ENCODE measurements at places on chromosomes 4 and X.
A peak's percentile ranks its signal among the peaks of the same experiment; 100 is the strongest.

DNA sequence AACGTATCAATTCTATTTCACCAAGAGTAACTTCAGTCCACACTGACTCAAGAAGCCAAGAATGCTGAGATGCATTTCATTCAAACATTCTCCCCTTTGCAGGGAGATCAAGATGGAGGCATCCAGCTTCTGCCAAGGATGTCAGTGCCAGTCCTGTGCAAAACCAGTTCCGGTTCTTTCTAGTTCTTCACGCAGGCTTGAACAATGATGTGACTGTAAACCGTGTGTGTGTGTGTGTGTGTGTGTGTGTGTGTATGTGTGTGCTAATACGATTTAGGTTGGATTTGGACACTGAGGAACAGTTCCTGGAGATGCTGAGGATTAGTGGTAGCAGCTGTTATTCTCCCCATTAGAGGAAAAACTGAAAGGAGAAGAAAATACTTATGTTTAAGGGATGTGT, at the start of gene REELD1:
Gene REELD1, plus strand, starts transcription at position 301 of the 400 bp plus-strand sequence. CDS start 2,415 bp downstream, outside the sequence.
- DNase-seq: no peak

DNA sequence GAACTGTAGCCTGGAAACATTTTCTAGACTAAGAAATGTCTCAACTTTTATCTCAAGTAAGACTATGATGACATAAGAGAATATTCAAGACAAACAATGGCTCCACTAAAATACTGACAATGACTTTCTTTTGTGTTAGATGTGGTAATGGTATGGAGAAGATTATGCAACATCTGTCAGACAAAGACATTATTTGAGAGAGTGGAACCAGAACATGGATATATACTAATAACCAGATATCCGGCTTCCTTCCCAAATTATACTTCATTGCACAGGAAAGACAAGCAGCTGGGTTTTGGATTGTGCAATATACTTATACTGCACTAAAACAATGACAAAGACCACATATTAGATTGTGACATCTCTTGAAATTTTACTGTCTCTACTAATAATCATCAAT, 290.8 kb upstream of the GIMD1 start:
- DNase-seq: no peak

- DNase-seq: no peak
Measured at GRCh38 chr4:13888112-13888511, 260.6 kb upstream of the BOD1L1 start.

DNA sequence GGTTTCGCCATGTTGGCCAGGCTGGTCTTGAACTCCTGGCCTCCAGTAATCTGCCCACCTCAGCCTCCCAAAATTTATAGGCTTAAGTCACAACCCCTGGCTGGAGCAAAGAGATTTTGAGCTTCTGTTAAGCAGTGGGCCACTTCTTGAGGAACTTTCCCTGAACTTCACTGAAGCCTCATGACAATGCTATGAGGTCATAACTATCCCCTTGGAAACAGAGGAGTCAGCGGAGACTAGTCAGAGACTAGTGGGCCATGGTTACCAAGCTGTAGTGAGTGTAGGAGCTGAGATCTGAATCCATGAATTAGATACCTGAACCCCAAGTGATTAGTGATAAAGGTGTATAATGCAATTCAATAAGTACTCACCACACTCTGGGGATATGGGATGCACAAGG, 145.1 kb upstream of the MSX1 start:
- DNase-seq: no peak

GRCh38 chrX:82219129-82219528, 1017.2 kb downstream of the SH3BGRL start:
- DNase-seq: no peak

DNA sequence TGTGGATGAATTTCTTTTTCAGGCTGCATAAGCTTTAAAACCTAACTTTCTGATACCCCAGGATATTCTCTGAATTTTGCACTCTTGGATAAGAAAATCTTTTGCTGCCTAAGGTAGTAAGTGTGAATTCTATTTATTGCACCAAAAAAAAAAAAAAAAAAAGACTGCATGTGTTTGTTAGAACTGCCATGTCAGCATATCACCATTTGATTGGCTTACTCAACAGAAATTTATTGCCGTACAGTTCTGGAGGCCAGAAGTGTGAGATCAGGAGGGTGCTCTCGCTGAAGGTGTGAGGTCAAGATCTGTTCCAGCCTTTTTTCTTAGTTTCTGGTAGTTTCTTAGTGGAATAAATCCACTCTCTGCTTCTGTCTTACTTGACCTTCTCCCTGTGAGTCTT, 1250.0 kb upstream of the PRKX start:
- DNase-seq: no peak

- no peak for DNase-seq
Measured at GRCh38 chr4:55386073-55386472, 9.7 kb upstream of the TMEM165 start.

- DNase-seq: no peak
Measured at GRCh38 chr4:134320048-134320447, 118.5 kb upstream of the PABPC4L start.

DNA sequence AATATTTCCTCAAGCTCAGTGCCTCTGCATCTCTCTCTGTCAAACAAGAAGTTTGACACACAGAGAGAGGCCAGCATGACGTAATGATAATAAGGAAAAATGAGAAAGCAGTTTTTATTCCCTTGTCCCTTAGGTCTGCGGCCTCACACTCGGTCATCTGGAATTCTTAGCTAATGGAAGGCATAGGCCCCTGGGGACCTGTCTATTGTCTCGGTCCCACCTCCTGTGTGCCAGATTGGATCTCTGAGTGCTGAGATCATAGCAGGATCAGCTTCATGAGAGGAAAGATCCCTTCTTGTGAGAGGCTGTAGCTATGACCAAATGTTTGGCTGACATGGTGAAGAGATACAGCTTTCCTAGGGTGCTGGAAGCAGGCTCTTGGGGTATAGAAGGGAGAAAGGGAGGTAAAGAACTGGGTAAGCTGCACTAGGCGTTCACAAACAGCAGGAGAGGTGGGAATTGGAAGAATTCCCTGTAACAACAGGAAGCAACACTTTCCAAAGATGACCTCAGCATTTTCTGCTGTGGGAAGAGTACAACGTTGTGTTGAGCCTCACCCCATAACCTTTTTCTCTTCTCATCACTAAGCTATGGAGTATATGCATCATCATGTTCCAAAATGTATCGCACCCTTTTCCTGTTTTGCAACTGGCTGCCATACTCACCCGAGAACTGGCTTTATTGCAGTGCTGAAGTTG, 20.2 kb downstream of the TMEM31 start:
- no peak for DNase-seq

DNA sequence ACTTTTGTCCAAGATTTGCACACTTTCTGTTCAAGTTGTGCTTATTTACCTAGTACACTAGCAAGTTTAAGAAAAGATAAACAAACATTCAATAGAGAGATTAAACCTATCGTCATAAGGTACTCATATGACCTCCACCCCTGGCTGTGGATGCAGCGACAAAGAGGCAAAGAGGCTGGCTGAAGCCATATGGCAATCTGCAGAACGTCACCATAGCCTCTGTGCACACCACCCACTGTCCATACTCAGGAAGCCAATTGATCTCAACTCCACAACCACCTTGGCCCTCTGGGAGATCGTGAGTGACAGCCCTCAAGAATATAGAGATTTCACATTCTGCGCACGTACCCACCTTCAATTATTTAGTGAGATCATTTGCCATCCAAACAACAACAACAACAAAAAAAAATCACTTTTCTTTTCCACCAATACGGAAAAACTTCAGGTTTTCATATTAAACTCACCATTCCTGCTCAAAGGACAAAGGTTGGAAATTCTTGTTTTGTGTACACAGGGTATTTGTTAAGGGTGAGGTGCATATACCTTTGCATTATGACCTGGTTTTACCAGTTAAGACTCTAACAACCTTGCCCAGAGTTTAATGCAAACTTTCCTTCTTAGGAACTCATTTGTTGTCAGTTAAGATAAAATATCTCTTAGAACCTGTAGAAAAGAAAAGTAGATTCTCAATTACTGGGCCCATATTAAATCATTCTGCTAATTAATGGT, 243.0 kb upstream of the FSTL5 start:
- DNase-seq: no peak

DNA sequence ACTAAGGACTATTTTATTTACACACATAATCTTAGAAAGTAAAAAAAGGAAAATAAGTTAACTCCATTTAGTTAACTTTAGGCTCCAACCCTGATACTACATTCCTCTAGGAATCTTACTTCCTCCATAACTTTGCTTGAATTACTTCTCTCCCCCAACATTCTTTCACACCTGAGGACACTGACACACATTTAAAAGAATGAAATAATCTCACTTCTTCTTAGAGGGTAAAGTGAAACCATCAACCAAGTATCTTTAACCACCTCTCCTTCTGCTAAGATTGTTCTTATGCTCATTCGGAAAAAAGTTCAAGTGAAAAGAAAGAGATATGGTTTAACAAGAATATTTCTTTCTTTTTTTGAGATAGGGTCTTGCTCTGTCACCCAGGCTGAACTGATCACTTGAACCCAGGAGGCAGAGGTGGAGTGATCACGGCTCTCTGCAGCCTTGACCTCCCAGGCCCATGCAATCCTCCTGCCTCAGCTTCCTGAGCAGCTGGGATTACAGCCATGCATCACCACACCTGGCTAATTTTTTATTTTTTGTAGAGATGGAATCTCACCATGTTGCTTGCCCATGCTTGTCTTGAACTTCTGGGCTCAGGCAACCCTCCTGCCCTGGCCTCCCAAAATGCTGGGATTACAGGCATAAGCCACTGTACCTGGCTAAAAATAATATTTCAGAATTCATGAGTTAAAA, 28.5 kb downstream of the SLC25A4 start:
- no peak for DNase-seq

DNA sequence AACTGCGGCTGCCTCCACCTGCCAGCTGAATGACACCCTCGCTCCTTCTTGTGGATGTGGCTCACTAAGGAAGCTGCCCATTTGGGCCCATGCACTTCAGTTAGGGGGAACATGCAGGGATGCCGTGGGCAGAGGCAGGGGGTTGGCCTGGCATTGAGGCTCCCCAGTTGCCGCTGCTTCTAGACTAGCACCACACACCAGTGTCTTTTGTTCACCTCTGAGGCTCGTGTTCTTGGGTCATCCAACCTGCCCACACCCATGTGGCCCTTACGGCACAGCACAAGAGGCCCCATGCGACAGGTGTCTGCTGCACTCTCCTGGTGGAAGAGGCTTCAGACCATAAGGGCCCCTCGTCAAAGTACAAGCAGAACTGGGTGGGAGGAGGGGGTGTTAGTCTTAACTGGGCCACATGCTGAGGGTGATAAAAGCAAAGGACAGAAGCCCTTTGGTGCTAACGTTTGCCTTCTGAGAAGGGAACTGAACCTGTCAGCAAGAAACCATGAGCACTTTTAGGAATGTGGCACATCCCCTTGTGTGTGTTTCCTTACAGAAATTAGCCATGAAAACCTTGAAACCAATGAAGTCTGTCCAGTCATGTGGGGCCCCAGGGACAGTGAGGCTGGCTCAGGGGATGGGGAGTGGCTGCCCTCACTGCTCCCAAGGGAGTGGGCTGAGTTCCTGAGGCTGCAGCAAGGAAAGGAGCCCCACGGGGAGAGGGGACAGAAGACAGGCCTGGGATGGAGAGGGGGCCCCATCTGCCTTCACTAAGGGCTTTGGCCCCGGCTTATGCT, 39.2 kb downstream of the MAP7D3 start:
- no peak for DNase-seq

DNA sequence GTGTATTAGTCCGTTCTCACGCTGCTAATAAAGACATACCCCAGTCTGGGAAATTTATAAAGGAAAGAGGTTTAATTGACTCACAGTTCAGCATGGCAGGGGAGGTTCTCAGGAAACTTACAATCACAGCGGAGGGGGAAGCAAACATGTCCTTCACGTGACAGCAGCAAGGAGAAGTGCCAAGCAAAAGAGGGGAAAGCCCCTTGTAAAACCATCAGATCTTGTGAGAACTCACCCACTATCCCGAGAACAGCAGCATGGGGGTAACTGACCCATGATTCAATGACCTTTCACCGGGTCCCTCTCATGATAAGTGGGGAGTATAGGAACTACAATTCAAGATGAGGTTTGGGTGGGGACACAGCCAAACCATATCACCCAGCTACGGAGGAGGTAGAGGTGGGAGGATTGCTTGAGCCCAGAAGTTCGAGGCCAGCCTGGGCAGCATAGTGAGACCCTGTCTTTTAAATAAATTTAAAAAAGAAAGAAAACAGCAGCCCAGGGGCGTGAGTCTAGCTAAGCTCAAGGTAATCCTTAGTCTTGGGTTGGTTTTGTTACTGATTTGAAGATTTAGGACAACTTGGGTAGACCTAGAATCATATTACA, 46.4 kb upstream of the TMEM131L start:
- DNase-seq: no peak

DNA sequence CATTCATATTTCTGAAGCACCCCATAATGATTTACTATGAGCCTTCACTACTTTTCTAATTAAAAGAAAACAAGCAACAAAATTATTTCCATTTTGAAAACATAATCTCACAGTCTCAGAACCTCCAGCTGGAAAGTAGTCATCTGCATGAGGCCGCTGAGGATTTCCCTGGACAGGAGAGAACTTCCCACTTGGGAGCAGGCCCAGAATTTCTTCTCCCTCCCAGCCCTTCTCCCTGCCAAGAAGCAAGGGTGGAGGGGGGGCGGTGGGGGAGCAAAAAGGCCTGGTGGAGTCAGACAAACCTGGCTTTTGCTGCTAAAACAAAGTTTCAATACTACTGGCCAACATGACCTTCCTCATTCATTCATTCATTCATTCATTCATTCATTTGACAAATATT, 167.3 kb downstream of the PJA1 start:
- no peak for DNase-seq

- peak; percentile 85 for DNase-seq
Measured at GRCh38 chr4:153488006-153488891, 22.1 kb downstream of the TMEM131L start.

- no peak for DNase-seq
Measured at GRCh38 chrX:16702700-16703599, 9.5 kb downstream of the CTPS2 start.

DNA sequence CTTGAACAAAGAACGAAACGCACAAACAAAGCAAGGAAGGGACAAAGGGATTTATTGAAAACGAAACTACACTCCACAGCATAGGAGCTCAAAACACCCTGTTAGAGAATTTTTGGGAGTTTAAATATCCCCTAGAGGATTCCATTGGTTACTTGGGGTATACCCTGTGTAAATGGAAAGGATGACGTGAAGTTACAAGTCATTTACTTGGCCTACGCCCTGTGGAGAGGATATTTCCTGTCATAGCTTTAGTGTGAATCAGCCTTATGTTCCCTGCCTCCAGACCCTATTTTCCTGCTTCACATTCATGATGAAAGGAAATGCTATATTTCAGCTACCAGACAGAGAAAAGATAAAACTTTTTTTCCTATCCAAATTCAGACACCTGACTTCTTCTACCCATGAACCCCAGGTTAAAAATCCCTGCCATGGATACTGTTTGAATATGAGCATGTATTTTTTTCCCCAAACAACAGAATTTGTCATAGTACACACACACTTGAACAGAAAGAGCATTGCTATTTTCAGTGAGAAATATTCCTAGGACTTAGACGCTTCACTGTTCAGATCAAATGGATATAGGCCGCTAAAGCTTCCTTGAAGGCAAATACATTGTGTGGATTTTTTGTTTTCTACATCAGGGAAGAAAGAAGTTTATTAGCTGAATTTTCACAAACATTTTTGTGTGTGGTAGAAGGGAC, 20.4 kb downstream of the PIN4 start:
- no peak for DNase-seq

- no peak for DNase-seq
Measured at GRCh38 chr4:162162672-162163071, 1.1 kb downstream of the FSTL5 start.

GRCh38 chr4:148854203-148854602, 412.0 kb upstream of the NR3C2 start:
- DNase-seq: no peak

GRCh38 chr4:188374871-188375270, 235.6 kb downstream of the TRIML1 start:
- DNase-seq: no peak
